Stimulated activated CD8-positive, alpha-beta memory T cell treated with anti-CD3 and anti-CD28 coated beads, Interleukin-2, amount 100 ng/mL, for 1 hour (primary cell): ENCODE measurements at places on chromosomes 2 and 18.

GRCh38 chr2:215489288-215489848, 53.5 kb upstream of the FN1 start:
- DNase-seq = no peak

- no peak for DNase-seq
Observed at GRCh38 chr2:48265169-48266030, 264.6 kb upstream of the STON1 start.

- no peak for DNase-seq
Observed at GRCh38 chr2:81858998-81859397, 1554.4 kb upstream of the LRRTM1 start.

DNA sequence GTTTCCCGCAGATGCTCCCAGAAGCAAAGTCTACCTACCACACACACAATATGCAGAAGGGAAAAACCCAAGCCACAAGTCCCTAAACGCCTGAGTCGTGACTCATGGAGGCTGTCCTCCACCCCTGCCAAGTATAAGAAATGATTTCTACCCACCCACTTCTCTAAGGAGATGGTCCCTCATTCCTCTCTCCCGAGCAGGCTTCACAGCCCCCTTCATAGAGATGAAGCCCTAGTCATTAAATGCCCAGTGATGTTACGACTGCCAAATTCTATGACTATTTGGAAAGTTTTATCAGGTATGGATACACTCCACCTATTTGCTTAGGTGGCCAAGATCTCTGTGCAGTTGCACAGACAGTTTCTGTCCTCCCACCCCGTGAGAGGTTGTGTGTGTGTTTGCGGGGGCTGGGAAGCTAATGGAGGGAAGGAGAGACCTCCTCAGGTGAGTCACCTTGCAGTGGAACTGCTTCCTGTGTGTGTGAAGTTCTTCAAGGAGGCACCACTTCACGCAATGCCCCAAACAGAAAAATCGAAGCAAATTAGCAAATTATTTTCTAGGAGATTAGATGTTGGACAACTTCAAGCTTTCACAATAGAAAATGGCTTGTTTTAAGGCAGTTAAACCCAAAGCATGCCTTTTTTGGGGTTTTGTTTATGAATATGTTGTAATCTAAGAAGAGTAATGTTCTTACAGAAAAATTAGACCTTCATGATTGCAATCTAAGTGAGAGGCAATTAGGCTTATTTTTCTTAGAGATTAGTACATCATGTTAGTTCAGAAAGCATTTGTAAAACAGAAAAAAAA, 175.2 kb downstream of the TGIF1 start:
- no peak for DNase-seq

DNA sequence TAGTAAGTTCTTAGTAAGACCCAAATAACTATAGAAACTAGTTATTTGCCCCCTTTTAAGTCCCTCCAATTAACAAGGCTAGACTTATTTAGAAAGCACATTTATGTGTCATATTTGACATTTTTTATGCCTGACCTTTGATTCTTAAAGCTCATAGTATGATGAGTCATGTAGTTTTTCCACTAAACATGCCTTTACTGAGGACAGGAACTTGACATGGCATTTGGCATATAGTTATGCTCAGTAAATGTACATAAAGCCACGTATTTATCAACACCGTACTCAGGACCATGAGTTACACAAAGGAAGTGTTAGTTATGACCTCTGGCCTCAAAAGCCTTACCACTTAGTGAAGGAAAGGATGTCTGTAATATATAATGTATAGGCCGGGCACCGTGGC, 78.9 kb downstream of the GNAL start:
- DNase-seq = no peak

DNA sequence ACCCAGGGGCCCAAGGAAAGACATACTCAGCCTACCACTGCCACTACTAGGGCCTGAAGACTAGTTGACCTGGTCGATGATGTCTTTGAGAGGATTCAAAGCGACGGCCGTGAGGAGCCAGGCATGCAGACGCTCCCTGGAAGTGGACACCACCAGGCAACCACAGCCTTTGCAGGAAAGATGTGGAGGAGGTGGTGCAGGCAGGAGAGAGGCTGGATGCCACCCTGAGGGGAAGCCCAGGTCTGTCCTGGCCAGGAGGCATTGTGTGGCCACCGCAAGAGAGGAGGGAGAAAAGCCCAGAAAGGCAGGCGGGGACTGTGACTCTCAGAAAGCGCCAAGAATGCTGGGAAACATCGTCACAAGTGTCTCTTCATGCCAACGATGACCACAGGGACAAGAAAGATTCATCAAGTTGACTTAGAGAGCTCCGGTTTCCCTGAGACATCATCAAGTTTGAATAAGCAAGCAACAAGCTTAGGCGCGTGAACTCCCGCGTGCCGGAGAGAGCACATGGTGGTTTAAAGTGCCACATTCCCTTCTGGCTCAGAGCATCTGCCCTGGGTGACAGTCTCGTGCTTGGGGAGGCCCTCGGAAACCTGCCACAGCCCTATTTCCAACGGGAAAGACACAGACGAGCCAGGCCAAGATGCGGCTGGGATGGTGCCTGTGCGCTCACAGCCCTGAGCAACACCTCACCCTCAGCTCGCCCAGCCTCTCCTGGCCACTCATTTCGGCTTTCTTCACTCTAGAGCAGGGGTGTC, 464.5 kb upstream of the SALL3 start:
- DNase-seq = no peak

GRCh38 chr2:221845021-221845365, 272.9 kb upstream of the EPHA4 start:
- no peak for DNase-seq

- no peak for DNase-seq
Observed at GRCh38 chr2:31404302-31404701, 10.2 kb downstream of the XDH start.

- no peak for DNase-seq
Observed at GRCh38 chr2:219681694-219682300, 54.4 kb downstream of the SLC4A3 start.

DNA sequence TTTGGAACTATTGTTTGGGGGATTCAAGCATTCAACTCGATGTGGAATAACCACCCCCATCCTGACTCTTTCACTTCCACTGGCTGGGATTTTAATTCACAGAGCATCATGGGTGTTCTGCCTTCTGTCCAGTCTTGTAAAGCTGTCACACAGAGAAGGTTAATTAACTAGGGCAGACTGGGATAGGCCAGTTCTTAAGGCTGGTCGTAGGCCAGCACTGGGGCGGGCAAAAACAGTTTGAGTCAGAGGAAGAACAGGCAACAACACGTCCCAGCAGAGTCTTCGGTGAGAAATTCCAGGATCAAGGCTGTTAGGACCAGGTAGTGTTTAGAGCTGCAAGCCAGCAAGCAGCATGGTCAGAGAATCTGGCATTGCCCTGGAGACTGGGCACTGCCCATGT, 4.0 kb upstream of the RNF152 start:
- no peak for DNase-seq

- no peak for DNase-seq
Observed at GRCh38 chr2:60973705-60974104, 43.8 kb upstream of the PEX13 start.

DNA sequence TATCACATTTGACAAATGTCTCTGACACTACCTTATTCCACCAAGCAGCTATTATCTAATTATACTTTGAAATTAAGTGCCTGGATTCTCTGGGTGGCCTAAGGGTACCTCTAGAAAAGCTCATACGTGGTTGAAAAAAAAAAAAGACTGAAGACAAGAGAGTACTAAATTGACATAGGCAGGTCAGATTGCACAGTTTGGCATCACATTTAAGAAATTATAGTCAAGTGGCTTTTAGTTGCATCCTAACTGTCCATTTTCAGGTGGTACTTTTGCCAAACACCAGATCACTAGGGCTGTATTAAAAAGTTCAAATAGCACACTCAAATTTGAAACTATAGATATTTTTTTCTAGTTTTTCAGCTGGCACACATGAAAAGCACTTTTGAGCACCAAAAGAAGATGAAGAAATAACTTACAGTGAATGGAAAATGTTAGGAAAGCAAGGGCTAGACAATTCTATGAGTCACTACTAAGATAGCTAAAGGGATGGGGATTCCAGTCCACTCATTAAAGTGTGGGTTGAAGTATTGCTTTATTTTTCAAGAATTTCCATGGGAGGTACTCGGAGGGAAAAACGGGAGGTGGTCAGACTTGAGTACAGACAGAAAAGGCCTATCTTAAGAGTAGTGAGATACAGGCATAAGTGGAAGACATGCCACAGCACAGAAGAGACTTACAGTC, 106.5 kb upstream of the COL5A2 start:
- no peak for DNase-seq
